Adrenal gland (tissue), 19 donors: ENCODE measurements at places on chromosomes 11 and 22. TPM values are rescaled to one million over a fixed set of nuclear protein-coding genes. Genes with fewer than 3 reads are reported as not detected.

The DTX4 gene
- 7.8 TPM for total RNA-seq

DNA sequence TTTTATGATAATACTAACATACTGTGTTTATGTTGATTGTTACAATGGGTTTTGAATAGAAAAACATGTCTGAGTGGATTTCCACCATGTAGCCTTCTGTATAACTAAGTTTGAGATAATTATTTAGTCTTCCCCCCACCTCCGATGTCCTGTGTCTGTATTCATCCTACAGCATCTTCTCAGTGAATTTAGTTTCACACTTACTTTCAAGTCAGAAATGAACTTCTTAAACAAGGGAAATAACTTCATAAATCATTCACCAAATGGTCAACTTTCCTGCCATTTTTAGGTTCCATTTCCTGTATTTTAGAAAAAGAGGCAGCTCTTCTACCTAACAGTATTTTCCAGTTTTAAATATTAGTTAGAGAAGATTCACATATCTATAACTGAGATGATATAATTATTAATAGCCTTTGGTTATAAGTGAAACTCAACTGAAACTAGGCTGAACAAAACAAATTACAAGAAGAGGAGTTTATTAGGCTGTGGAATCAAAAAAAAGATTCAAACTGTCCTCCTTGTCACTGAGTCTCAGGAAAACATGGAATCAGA, 3.5 kb downstream of the OR51B5 start:
- H3K27me3 ChIP-seq, result no peaks in the 10 kb centered on the region
- no peak for DNase-seq
- H3K27ac ChIP-seq, result no peak overlapping the region
- no peaks in the 10 kb centered on the region for H3K36me3 ChIP-seq

The MS4A1 gene
- 1.0 TPM for total RNA-seq

The CARD18 gene
- not detected for total RNA-seq

DNA sequence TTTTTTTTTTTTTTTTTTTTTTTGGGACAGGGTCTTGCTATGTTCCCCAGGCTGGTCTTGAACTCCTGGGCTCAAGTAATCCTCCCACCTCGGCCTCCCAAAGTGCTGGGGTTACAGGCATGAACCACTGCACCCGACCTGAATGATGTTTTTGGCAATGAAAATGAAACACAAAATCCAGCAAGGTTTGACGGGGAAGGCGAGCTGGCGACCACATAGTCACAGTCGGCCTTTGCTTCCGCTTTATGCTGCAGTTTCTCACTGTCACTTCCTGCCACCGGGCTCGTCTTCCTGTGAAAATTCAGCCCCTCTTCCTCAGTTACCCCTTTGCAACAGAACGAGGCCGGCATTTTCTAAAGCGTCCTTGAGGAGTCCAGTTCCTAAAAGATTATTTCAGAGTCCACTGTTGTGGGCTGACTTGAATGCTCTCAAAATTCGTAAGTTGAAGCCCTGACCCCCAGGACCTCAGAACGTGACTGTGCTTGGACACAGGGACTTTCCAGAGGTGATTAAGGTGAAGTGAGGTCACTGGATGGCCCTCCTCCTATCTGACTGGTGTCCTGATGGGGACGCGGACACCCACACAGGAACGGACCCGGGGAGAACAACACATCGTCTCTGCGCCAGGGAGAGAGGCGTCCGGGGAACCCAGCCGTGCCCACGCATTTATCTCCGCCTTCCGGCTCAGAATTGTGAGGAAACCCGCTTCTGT, 2.9 kb upstream of the BID start:
- H3K4me3 ChIP-seq, result no peak overlapping the region
- no peak for DNase-seq
- no peaks in the 10 kb centered on the region for H3K4me1 ChIP-seq
- peak overlapping the region; percentile 68 for H3K27ac ChIP-seq

DNA sequence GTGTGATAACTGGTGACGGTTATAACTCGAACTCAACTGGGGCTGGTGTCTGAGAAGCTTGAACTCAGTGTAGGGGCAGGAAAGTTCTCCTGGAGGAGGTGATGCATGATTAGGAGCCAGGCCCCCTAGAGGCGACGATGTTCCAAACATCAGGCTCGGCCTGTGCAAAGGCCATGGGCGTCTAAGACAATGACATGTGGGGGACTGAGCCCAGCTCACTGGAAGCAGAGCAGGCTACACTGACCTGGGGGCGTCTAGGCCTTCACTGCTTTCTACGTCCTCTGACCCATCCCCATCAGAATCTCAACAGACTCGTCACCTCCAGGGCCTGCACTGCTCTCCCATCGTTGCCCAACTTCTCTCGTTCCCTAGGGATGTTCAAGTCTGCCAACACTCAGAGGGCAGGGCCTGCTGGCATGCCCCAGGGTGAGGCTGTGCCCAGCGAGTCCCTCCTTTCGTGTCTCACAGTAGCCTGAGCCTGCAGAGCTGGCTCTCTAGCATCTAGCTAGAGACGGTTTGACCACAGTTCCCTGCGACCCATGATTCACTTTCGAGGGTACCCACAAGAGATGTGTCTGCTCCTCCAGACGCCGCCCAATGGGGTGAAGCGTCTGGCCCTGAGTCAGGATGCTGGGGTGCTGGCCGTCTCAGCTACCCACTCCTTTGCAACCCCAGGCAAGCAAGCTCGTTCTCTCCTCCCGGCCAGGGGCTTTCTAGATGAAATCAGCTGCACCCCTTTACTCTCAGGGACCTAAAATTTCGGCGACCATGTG, 1.1 kb upstream of the ATG16L2 start:
- H3K4me3 ChIP-seq, result no peak overlapping the region
- H3K27ac ChIP-seq, result peak overlapping the region; percentile 85
- peak; percentile 68 for DNase-seq

The KCNQ1OT1 gene
- total RNA-seq, result 2.4 TPM

- peaks cover 9% of the 10 kb centered on the region for H3K4me1 ChIP-seq
- H3K36me3 ChIP-seq, result no peaks in the 10 kb centered on the region
- no peak overlapping the region for H3K27ac ChIP-seq
- H3K4me3 ChIP-seq, result no peak overlapping the region
- H3K27me3 ChIP-seq, result no peaks in the 10 kb centered on the region
- no peak for DNase-seq
Observed at GRCh38 chr11:23759489-23759888, 737.4 kb upstream of the LUZP2 start.

DNA sequence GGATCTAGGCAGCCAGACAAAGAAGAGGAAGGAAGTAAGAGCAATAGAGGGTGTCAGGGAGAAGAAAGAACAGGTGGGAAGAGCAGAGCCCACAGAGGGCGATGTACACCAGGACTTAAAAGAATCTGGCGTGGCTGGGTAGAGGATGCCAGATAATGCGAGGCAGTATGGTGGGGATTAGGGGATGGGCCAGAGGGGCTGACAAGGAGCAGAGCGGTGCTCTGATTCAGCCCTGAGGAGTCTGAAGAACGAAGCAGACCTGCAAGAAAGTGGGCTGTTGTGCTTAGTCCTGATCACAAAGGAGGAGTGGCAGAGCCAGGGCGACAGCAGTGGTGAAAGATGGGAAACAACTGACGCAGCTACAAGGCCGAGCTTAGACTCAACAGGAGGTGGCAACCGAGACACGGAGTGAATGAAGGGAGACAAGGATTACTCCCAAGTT, 163.7 kb downstream of the LARGE1 start:
- no peak overlapping the region for H3K4me3 ChIP-seq
- H3K27me3 ChIP-seq, result no peaks in the 10 kb centered on the region
- H3K36me3 ChIP-seq, result no peaks in the 10 kb centered on the region
- no peak overlapping the region for H3K27ac ChIP-seq
- no peak for DNase-seq

The PATE4 gene
- not detected for total RNA-seq

The UPB1 gene
- not detected for total RNA-seq

DNA sequence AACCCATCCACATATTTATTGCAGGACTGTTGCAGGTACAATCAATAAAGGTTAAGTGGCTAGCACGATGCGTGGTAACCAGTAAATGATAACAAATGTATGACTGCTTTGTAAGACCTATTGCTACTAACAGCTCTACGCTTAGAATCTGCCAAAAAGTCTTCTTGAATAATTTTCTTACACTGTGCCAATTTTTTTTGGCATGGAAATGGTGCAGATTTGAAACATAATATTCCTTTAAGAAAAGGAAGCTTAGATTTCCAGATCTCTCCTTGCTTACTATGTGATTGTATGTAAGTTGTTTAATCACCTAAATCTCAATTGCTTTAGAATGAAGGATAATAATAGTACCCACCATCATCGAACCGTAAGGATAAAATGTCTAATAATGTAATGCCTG, 192.0 kb downstream of the LRRC4C start:
- H3K36me3 ChIP-seq, result no peaks in the 10 kb centered on the region
- no peak overlapping the region for H3K27ac ChIP-seq
- DNase-seq, result no peak
- no peaks in the 10 kb centered on the region for H3K27me3 ChIP-seq

The SCN3B gene
- total RNA-seq, result not detected

DNA sequence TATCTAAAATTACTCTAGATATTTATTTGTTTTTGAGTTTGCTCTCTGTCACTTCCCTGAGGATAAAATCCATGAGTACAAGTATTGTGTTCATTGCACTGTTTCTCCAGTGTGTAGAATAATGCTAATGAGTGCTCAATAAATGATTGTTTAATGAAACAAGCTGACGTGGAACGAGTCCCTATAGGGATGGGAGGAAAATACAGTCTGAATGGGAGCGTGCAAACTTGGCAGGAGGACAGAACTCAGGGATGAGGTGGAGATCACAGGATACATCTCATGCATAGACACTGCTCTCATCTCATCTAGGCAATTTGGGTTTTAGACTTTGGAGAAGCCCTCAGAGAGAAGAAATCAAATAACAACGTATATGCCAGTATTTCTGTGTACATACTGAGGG, 58.4 kb upstream of the ZC3H12C start:
- H3K4me1 ChIP-seq, result no peaks in the 10 kb centered on the region
- H3K4me3 ChIP-seq, result no peak overlapping the region
- DNase-seq, result no peak
- no peaks in the 10 kb centered on the region for H3K36me3 ChIP-seq

- no peaks in the 10 kb centered on the region for H3K27me3 ChIP-seq
- no peak overlapping the region for H3K4me3 ChIP-seq
- no peaks in the 10 kb centered on the region for H3K36me3 ChIP-seq
Observed at GRCh38 chr11:28009388-28009787, 98.6 kb downstream of the KIF18A start.

The ACR gene
- total RNA-seq, result not detected

GRCh38 chr11:34480314-34480713, 33.3 kb downstream of the ELF5 start:
- no peak overlapping the region for H3K27ac ChIP-seq
- no peak for DNase-seq
- H3K27me3 ChIP-seq, result no peaks in the 10 kb centered on the region

DNA sequence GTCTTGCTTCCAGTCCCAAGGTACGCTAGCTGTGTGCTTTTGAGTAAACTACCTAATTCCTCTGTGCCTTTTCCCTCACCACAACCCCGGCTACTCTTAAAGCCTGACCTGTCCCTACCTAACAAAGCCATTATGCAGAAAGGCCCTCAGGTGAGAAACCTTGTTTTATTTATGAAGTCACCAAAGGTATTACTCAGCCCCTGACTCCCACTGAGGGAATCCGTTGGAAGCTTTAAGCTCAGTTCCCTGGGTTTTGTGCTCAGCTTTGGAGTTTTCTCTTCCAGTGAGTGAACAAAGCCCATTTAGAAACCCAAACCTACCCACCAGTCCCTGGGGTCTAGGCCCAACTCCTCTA, 90.9 kb downstream of the APIP start:
- no peaks in the 10 kb centered on the region for H3K27me3 ChIP-seq
- no peak for DNase-seq
- no peaks in the 10 kb centered on the region for H3K4me1 ChIP-seq
- H3K4me3 ChIP-seq, result no peak overlapping the region

DNA sequence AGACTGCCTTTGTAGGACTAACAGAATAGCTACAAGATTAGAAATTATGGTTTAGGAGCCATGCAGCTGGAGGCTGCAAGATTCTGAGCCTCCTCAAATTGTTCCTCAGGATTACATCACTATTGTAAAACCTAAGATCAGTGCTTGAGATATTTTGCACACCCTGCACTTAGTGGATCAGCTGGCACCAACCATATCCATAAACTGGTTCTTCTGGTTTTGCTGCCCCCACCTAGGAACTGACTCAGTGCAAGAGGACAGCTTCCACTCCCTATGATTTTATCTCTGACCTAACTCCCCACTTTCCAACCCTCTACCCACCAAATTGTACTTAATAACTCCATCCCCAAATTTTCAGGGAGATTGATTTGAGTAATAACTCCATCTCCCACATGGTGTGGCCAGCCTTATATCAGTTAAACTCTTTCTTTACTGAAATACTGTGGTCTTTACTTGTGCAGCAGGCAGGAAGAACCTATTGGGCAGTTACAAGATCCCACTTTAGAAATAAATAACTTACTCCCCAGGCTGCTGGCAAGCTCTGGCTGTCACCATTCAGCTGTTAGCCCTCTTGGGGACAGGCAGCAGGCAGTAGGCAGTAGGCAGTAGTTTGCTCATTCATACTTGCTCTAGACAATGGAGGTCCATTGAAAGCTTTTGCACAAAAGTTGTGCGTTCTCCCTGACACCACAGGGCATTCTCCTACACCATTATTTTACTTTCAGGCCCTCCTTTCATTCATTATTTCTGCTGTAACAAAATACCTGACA, 119.0 kb downstream of the SLC17A6 start:
- no peaks in the 10 kb centered on the region for H3K36me3 ChIP-seq
- DNase-seq, result no peak
- no peak overlapping the region for H3K4me3 ChIP-seq
- H3K27me3 ChIP-seq, result no peaks in the 10 kb centered on the region
- no peaks in the 10 kb centered on the region for H3K4me1 ChIP-seq

The NF2 gene
- total RNA-seq, result 57.9 TPM

GRCh38 chr11:115920092-115920461, 415.9 kb upstream of the CADM1 start:
- no peak for DNase-seq
- H3K4me3 ChIP-seq, result no peak overlapping the region
- H3K36me3 ChIP-seq, result no peaks in the 10 kb centered on the region
- no peaks in the 10 kb centered on the region for H3K27me3 ChIP-seq

The RAG1 gene
- 3.0 TPM for total RNA-seq

The GP1BB gene
- 6.6 TPM for total RNA-seq

- H3K36me3 ChIP-seq, result no peaks in the 10 kb centered on the region
- no peaks in the 10 kb centered on the region for H3K4me1 ChIP-seq
- H3K27ac ChIP-seq, result no peak overlapping the region
- H3K4me3 ChIP-seq, result no peak overlapping the region
Observed at GRCh38 chr11:98568013-98568412, 452.7 kb upstream of the CNTN5 start.

DNA sequence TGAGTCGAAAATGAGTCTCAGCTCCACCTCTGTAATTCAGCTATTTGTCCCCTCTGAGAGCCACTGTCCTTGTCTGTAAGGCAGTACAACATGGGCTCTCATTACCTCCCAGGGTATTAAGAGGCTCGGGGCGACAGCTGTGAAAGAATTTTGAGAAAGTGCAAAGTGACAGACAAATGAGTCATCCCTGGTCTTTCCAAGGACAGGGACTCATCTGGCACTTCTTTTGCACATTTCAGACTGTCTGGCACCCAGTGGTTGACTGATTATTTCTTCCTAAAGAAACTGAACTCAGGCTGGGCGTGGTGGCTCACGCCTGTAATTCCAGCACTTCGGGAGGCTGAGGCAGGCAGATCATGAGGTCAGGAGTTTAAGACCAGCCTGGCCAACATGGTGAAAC, 62.1 kb upstream of the ARFGAP3 start:
- H3K27ac ChIP-seq, result no peak overlapping the region
- no peaks in the 10 kb centered on the region for H3K36me3 ChIP-seq
- peak; percentile 58 for DNase-seq

- peak overlapping the region; percentile 70 for H3K27ac ChIP-seq
- H3K4me3 ChIP-seq, result no peak overlapping the region
- peaks cover 17% of the 10 kb centered on the region for H3K36me3 ChIP-seq
- H3K27me3 ChIP-seq, result no peaks in the 10 kb centered on the region
- peak; percentile 83 for DNase-seq
- peaks cover 9% of the 10 kb centered on the region for H3K4me1 ChIP-seq
Observed at GRCh38 chr11:119356349-119357031, 10.0 kb upstream of the MFRP start.
